NCI-H460 (cell line): ENCODE measurements at places on chromosomes 4 and X.
A peak's percentile ranks its signal among the peaks of the same experiment; 100 is the strongest.

DNA sequence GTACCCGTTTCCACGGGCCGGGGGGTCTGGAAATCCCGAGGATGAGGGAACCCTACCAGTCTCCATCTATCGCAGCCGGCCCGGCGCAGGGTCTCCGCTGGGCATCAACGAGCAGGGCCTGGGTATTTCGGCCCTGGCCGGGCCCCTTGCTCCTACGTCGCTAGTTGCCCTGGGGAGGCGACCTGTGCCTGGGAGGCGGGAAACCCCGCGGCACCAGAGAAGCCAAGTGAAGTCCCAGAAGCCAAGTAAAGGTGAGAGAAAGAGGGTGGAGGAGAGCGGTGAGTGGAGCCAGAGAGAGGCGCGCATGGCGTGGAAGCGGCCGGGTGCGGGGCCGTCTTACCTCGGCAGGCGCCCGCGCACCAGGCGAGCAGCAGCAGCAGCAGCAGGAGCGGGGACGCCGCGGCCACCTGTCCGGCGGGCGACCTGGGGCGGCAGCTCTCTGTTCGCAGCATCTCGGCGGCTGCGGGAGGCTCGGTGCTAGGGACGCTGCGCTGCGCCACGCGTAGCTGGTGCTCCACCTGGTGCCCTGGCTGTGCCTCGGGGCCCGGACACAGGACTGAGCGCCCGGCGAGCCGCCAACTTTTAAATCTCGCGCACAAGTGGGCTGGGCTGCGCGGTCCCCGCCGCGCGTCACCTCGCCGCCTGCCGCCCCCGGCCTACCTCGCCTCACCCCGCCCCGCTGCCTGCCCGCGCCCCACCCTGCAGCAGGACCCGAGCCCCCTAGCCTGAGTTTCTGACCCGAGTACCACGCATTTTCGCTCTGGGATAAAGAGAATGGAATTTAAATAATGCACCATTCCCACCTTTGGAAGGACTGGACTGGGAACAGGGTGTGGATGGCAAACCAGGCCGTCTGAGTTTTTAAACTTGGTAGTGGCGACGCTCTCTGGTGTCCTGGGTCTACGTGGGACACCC, at the start of gene NMU:
TSS of gene NMU (minus strand) at position 558 of the 915 bp plus-strand sequence. CDS start at position 452, 106 bp downstream.
- DNase-seq, result peak; percentile 26

DNA sequence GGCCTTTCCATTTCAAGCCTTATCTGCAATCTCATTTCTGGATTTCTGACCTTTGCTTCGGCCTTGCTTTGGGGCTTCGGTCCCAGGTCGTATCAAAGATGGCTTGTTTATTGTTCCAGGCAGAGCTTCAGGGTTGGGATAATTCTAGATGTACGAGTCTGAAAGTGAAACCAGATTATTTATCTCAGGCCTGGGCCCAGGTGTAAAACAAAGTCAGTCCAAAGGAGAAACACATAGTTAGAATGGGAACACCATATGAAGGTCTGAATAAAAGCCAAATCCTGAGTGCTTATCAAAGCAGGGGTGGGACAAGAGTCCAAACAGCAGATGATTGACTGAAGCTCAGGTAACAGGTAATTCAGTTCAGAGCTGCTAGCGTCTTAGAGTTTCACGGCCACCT, 17.1 kb downstream of the PRIMPOL start:
- DNase-seq, result no peak

- DNase-seq, result no peak
Observed at GRCh38 chr4:188363196-188363595, 224.0 kb downstream of the TRIML1 start.

DNA sequence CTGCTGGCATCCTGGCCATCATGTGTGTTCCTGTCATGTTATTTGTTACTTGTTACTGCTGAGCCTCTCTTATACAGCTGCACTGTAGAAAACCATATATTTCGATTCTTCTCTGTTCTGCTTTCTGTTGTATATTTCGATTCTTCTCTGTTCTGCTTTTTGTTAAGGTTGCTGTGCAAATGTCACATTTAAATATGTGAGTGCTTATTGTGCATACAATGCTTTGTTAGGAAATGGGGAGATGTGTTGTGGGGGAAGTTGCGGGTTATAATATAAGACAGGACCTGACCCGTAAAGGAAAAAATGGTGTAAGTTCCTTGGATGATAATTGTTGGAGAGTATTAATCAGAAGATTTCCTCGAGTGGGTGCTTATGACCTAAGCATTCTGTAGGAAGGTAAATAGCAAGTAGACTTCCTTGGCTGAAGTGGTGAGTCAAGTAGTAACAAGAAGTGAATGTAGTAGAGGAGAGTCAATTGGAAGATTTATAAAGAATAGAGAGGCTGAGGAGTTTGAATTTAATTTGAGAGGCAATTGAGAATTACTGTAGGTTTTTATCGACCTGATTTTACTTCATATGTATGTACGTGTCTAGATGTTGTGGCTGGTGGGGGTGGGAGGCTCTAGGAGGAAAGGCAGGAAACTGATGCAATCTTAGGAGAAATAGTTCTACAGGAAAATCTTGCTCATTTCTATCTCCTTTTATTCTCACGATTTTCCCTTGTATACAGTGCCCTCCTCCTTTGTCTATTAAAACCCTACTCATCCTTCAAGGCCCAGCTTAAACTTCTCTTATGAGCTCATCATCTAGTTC, 8.5 kb downstream of the OGT start:
- DNase-seq, result no peak

- DNase-seq, result no peak
Observed at GRCh38 chr4:81607950-81608349, 136.2 kb upstream of the RASGEF1B start.

GRCh38 chrX:105114554-105115130, 105.9 kb downstream of the TEX13A start:
- DNase-seq, result no peak

- DNase-seq, result peak; percentile 30
Observed at GRCh38 chr4:89752932-89753598, 83.9 kb downstream of the SNCA start.

GRCh38 chrX:96721354-96721753, 36.7 kb downstream of the DIAPH2 start:
- DNase-seq, result no peak
